ENCODE measurements at places on chromosomes 4 and X.

GRCh38 chr4:8860096-8860891 is 11.3 kb downstream of the HMX1 start:
- no peak for DNase-seq

DNA sequence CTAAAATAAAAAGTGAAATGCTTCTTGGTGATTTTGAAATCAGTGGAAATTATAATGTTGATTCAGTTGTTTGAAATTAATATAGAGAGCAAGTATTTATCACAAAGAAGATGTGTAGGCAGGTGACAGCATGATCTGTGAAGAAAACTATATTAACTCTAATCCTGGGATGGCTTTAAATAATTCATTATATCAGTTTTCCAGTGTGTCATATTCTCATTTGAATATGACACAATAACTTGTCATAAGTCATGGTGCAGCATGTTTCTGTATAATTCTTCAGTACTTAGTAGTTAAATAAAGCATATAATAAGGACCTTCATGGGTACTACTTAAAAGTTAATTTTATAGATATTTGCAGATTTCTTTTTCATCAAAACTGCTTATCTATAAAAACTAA is 573.6 kb downstream of the INPP4B start:
- DNase-seq = no peak

DNA sequence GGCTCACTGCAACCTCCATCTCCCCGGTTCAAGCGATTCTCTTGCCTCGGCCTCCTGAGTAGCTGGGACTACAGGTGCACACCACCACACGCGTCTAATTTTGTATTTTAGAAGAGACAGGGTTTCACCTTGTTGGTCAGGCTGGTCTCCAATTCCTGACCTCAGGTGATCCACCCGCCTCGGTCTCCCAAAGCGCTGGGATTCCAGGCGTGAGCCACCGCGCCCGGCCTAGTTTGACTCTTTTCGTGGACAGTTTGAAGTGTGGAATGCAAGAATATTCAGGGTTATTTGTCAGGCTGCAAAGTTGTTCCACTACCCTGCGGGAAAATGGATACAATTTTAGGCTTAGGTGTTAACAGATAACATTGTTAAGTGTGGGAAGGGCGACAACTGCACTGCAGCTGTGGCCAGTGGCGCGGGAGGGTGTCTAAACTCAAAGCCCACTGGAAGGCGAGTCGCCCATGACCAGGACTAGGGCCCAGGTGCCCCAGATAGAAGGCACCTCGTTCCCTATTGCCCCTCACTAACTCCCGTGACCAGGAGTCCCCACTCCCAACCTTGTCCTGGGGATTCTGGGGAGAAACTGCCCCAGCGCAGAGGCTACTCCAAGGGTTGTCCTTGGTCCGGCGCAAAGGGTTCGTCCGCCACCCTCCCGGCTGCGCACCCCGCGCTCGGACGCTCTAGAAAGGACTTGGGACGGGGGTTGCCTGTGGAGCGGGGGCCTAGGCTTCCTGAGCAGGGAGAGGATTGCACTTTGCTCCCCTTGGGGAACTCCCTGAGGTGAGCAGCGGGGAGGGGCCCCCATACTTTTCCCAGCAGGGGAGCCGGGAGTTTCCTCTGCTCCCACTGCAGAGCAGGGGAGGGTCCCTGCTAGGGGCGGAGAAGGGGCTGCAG is 1.1 kb upstream of the CD99 start:
- no peak for DNase-seq

DNA sequence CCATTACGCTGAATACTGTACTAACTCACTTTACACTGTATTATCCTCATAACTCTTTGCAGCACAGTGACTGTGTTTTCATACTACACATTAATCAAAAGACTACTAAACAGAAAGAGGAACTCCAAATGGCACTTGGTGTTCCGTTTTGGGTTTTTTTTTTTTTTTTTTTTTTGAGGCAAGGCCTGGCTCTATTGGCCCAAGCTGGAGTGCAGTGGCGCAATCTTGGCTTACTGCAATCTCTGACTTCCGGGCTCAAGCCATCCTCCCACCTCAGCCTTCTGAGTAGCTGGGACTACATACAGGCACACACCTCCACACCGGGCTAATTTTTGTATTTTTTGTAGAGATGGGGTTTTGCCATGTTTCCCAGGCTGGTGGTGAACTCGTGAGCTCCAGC is 10.7 kb downstream of the KLHL8 start:
- no peak for DNase-seq

DNA sequence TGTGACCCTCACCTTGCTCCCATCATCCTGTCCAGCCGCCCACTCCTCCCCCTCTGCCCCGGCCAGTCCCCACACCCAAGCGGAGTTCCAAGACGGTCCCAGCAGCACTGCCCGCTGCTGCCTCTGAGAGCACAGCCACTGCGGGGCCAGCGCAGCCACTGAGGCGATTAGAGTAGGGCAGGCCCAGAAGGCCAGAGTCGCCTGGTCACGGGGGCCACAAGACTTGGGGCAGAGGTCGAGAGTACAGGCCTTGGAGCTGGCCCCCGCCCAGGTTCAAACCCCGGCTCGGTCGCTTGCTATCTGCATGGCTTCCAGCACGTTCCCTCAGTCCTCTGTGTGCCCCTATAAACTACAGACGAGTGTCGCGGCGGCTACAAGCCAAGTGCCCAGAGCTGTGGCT is 53.2 kb upstream of the ADRA2C start:
- DNase-seq = no peak

- no peak for DNase-seq
These were observed 172.8 kb downstream of the SCFD2 start for GRCh38 chr4:53193111-53193510.

DNA sequence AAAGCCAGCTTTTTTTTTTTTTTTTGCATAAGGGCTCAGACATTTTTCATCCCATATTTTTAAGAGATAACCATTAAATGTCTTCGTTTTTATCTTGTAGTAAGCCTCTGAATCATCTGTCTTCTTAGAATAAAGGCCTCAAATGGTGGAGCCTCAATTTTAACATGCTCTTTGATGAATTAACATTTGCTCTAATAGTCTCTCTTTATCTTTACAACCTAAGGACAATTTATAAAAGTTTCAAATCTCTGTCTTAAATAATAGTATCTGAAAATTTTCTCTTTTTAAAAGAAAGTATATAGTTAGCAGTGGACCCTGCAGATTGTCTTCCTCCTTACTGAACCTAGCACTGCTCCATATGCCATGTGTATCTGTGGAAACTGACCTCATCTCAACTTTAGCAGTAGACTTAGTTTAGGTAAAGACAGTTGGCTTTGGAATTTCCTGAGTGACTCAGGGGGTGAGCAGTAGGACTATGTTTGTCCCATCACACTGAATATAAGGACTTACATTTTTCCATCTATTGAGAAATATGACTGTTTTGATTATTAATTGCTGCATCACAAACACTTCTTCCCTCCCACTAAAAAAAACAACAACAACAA is 1658.0 kb downstream of the STIM2 start:
- no peak for DNase-seq

GRCh38 chr4:109816082-109816442 is 500 bp downstream of the GAR1 start:
- no peak for DNase-seq

- no peak for DNase-seq
These were observed 385.4 kb upstream of the MAD2L1 start for GRCh38 chr4:120452001-120452400.

- DNase-seq = no peak
These were observed 35.6 kb upstream of the CDKN2AIP start for GRCh38 chr4:183408796-183409195.

- no peak for DNase-seq
These were observed 43.5 kb downstream of the UBE2K start for GRCh38 chr4:39741401-39741800.

GRCh38 chr4:113355550-113356371 is 306.3 kb downstream of the ANK2 start:
- DNase-seq = peak; percentile 59

DNA sequence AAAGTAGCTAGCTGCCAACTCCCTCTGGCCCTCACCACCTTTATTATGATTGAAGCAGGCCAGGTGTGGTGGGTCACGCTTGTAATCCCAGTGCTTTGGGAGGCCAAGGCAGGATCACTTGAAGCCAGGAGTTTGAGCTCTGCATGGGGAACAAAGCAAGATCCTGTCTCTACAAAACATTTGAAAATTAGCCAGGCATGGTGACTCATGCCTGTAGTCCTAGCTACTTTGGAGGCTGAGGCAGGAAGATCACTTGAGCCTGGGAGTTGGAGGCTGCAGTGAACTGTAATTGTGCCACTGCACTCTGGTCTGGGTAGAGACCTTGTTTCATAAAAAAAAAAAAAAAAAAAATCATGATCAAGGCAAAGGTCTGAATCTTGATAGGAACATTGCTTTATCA is 467.0 kb upstream of the DIPK2B start:
- DNase-seq = no peak

- DNase-seq = no peak
These were observed 1134.4 kb downstream of the PDHA2 start for GRCh38 chr4:96974295-96974694.

- no peak for DNase-seq
These were observed 71.3 kb upstream of the FBXW7 start for GRCh38 chr4:152607178-152607577.

DNA sequence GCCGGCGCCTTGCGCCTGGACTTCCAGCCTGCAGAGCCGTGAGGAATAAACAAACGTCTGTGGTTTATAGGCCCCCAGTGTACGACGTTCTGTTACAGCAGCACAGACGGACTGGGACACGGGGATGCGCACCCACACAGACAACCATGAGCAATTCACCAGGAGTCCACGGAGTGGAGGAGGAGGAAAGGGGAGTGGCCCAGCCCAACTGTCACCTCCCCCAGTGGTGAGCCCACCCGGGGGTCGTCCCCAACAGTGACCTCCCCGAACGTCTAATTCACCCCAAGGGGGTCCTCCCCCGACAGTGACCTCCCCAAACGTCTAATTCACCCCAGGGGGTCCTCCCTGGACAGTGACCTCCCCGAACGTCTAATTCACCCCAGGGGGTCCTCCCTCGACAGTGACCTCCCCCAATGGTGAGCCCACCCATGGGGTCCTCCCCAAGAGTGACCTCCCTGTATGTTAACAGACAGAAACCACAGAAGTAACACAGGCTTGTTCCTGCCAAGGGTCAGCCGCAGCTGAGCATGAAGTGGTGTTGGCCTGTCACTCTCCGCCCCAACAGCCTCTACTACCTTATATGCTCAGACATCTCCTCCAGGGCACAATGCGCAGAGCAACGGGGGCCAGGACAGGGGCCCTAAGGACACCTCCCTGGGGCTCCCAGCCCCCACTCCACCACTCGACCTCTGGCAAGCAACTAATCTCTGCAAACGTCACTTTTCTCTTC is 6.2 kb downstream of the GAK start:
- no peak for DNase-seq

GRCh38 chr4:98648602-98649001 is 9.8 kb downstream of the TSPAN5 start:
- no peak for DNase-seq

DNA sequence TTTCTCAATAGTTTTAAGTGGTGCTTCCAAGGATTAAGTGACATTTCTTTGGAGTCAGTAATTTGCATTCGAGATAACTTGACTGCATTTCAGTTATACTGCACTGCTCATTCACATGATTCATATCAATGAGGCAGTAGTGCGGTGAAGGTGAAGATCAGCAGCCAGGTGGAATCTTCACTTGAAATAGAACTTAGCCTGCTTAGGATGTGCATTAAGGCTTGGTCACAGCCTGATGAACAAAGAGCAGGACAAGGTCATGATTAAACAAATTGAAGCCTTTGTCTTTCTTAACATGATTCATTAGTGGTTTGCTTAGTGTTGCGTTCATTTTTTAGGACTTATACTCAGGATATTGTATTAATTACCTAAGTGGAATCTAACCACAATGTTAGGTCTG is 212.1 kb upstream of the GALNTL6 start:
- no peak for DNase-seq

GRCh38 chrX:154477891-154478477 is 1.1 kb downstream of the LAGE3 start:
- no peak for DNase-seq

DNA sequence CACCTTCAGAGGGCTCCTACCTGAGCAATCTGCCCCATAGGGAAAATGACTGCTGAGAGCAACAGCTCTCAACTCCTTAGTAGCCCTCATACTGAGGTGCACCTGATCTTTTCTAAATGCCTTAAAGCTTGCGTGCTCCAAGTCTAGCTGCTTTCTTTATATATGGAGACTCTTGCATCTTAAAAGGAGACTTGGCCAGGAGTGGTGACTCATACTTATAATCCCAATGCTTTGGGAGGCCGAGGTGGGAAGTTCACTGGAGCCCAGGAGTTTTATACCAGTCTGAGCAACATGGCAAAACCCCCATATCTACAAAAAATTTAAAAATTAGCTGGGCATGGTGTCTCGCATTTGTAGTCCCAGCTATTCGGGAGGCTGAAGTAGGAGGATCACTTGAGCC is 78.1 kb upstream of the TRIM2 start:
- DNase-seq = no peak

DNA sequence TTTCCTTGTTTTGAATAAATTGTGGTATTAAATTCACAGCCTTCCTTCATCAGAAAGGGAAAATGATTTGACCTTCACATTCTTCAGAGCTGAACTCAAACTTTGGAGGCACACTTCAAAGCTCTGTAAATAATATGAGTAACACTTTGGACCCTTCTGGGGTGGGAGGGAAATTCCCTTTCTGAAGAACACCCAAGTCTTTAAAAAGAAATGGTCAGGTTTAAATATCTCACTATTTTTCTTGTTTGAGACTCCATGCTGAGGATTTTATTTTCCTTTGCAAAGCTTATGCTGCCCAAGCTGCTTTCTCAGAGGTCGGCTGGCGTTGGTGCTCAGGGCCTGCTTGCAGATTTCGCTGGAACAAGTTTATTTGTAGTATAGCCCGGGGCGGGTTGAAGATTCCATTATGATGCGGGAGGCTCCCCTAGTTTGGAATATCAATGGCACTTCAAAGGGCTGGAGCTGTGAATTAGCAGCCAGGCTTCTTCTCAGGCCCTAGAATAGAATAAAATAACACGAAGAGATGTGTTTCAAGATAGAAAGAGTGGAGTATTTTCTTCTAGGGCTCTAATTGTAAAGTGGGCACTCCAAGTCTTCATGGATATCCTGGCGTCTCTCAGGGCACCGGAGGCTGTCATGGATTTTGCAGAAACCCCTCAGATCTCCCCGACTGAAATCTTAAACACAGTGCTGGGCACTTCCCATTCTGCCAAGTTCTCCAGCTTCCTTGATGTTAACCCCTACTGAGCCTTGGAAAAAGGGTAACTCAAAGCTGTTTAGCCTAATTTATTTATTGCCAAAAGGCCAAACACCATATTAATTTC is 315.6 kb downstream of the GPAT3 start:
- DNase-seq = no peak

- DNase-seq = no peak
These were observed 40.5 kb downstream of the RRAGB start for GRCh38 chrX:55758033-55758432.

- no peak for DNase-seq
These were observed at the start of gene CLNK for GRCh38 chr4:10684631-10685030. CLNK (minus strand) TSS chr4:10684768; CDS start chr4:10667869, 16,899 bp downstream.

DNA sequence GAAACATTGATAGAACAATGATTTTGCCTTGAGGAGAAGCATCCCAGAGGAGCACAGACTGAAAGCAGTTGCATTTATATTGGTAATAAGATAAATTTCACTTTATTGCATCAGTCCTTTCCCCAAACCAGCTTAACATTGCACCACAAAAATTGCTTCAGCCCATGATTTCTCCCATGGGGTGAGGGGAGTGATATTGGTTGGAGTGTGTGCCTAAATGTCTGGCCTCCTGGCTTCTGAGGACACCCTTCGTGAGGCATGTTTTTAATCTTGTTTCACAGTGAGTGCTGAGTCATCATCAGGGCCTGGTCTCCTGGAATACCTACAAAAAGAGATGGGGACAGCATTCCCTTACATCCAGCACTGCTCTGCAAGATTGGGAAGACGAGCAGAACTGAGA is 487.9 kb downstream of the C4orf33 start:
- no peak for DNase-seq

Measured in AG09309 (cell line).